Myocyte (in vitro differentiated cells): ENCODE measurements at places on chromosomes 11 and 22. TPM values are rescaled to one million over a fixed set of nuclear protein-coding genes. Genes with fewer than 3 reads are reported as not detected.

DNA sequence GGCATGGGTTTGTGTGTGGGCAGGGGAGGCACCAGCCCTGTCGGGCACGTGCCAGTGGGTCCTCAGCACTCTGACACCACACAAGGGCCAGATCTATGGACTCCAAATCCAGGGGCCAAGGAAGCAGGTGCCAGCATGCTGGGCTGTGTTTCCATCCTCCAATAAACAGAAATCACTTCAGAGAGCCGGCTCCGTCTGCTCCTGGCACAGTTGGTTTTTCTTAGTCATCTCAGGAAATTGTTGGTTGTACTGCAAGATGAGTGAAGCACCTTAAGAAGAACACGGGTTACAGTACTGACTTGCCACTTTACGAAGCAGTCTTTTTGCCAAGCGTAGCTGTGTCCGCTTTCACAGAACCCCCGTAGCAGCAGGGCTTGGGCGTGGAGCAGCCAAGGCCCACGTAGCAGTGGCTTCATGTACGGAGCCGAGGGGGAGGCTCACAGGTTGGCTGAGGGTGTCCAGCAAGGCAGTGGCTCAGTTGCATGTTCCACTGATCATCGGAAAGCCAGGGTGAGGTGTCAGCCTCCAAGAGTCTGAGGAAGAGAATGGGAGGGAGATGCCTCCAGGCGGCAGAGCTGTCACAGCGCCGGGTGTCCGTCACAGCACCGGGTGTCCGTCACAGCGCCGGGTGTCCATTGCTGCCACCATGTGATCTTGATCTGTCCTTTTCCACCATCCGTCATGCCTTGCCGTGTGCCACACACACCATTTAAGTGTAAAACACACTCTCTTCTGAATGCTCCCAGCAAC lies 314.9 kb downstream of the CTTN start:
- no peak for DNase-seq

- no peak for DNase-seq
These were observed 44.1 kb upstream of the SC5D start for GRCh38 chr11:121248496-121248895.

DNA sequence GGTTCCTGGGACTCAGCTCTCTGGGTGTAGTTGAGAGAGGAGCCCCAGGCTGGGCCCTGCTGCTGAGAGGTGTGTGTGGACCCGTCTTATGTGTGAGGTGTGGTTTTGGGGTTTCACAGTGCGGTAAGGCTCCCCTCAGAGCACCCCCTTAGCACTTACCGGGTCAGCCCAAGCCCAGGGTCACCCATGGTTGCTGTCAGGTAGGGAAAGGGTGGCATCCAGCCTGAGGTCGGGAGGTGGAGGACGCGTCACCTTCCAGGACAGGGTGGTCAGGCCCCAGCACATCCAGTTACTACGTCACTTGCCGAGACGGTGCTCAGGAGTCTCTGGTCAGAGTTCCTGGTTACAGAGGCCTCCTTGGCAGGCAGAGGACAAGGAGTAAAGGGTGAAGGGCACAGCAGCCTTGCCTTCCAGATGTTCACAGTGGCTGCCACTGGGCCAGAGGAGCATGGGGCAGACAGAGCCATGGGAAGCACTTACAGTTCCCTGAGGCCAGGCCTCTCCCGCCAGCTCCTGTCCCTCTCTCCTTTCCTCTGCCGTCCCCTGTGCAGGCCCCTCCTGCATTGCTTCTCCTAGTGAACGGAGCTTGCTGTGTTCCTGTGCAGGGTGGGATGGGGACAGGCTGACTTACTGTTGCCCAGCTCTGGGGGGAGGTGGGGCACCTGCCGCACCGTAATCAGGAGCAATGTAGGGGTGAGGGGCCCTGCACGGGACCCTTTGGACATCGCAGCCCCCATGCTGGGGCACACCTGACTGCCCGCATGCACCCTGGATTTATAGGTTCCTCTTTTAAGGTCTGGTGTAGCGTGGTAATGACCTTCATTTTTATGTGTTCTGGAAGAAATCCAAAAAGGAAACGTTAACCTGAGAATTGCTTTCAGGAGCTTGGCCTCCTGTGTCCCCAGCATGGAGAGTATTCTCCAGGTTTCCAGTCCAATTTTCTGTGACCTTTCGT lies 285.9 kb downstream of the TBC1D22A start:
- no peak for DNase-seq

DNA sequence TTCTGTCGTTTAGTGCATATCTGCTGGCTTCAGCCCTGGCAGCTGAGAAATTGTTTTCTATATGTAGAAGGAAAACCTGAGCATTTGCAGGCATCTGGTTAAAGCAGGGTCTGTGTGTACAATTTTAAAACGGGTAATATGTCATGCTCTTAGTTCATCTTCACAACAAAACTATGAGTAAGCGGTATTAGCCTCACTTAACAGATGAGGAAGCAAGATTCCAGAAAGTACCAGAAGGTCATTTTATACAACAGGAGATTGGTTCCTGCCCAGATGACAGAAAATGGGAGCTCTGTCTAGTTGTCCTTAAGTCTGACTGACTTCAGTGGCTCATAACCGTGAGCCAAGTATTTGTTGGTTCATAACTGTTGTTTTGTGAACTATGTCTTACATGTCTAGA lies 1.1 kb downstream of the TIMM10B start:
- no peak for DNase-seq

DNA sequence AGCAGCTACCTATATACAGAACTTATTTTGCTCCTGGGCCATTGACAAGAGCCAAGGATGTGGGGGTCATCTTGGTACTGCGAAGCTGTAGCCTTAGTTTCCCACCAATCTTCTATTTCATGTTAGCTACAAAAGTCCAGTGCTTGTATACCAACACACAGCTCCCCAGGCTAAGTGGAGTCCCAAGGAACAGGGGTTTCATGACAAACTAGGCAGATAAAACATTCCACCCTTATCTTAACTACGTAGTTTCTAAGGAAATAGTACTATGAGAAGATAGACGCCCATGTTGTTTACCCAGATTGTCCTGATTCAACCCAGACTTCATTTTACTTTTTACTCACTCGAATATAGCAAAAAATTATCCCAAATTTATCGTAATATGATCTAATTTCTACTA lies 218.5 kb downstream of the DYNC2H1 start:
- no peak for DNase-seq

GRCh38 chr22:36773935-36774334 lies 2.0 kb downstream of the IFT27 start:
- peak; percentile 51 for DNase-seq

- no peak for DNase-seq
These were observed 118.2 kb upstream of the CSNK2A3 start for GRCh38 chr11:11471201-11471600.

DNA sequence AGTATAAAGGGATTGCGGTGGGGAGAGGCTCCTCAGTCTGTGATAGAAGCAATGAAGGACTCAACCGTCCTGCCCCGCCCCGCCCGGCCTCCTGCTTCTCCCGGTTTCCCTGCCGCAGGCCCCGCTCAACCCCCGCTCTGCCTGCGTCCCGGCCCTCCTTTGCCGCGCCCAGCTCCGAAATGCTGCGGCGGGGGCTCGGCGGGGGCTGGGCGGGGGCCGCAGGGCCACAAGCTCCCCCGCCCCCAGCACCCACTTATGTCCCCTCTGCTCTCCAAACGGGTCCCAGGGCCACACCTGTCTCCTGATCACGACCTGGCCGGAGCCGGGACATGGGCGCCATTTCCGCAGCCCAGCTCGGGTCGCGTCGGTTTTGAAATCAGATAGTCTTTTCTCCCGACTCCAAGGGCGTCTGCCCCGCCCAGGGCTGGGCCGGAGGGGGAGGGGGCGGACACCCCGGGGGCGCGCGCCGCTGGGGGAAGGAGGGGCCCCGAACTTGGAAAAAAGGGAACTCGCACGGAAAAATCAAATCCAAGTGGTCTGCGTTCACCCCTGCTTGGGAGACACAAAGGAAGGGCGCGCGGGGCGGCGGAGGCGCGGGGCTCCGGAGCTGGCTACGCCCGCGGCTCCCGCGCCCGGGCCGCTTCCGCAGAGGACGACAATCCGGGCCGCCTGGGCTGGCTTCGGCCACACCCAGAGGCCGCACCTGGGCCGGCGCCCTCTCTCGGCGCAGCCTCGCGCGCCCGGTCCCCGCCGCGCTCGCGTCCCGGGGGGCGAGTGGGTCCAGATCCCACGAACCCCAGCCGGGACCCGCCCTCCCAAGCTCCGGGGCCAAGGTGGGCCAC lies 70.6 kb upstream of the EP300 start:
- DNase-seq, result peak; percentile 69

DNA sequence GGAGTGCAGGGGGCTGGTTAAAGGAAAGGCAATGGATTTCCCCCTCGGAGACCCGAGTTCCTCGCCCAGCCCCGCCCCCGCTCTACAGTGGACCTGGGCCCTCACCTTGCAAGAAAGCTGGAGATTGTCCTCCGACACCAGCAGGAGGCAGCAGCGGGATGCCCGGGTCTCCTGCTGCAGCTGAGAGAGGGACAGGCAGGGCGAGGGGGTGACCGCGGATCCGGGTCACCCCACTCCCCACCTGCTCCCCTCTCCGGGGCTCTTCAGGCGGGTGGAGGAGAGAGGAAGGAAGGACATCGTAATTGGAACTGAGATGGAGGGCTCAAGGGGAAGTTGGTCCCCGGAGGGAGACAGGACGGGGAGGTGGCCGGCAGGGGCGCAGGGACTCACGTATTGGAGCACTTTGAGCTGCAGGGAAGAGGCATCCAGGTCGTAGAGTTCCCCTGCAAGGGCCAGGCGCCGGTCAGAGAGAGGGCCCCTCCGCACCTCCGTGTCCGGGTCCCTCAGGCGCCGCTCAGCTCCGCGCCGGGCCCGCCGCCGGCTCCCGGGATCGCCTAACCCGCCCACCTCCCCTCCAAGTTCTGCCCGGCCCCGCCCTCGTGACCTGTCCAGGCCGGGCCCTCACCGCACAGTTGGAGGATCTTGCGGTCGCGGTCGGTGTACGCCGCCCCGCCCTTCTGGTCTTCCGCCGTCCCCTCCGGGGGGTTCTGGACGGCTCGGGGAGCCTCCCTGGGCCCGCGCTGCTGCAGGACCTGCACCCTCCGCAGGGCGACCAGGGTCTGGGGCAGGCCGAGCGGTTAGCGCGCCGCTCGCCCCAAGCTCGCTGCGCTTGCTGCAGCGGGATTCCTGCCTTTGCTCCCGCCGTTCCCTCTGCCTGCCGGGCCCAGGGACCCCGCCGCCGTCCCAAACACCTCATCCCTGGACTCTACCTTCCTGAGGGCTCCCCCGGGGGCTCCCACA lies 84.1 kb downstream of the PDE2A start:
- DNase-seq, result peak; percentile 34

DNA sequence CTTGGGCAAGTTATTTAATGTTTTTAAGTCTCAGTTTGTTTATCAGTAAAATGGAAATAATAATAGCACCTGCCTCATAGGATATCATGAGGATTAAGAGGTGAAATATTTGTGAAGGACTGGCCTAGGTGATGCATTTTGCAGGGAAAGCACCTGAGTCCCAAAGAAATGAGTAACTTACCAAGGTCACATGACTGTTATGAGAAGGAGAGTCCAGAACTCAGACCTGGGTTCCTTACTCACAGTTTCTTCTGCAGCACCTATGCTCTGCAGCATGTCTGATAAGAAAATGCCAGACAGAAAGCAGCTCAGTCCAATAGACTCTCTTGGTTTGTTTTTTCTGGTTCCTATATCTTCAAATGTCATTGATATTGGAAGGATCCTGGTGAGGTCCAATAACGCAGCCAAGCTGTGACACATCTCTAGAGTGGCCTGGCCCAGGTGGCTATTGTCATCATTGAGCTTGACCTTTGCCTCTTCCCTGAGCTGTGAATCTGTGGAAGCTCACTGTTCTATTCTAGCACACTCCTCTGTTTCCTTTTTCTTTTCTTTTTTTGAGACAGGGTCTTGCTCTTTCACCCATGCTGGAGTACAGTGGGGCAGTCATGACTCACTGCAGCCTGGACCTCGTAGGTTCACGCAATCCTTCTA lies 174.7 kb upstream of the NAV2 start:
- no peak for DNase-seq

- DNase-seq, result no peak
These were observed 23.6 kb downstream of the FBLN1 start for GRCh38 chr22:45526281-45526680.

- peak; percentile 58 for DNase-seq
These were observed 11.2 kb upstream of the UBQLNL start for GRCh38 chr11:5527716-5528115.

- DNase-seq, result peak; percentile 59
These were observed 45.9 kb upstream of the SYT7 start for GRCh38 chr11:61626580-61627380.

DNA sequence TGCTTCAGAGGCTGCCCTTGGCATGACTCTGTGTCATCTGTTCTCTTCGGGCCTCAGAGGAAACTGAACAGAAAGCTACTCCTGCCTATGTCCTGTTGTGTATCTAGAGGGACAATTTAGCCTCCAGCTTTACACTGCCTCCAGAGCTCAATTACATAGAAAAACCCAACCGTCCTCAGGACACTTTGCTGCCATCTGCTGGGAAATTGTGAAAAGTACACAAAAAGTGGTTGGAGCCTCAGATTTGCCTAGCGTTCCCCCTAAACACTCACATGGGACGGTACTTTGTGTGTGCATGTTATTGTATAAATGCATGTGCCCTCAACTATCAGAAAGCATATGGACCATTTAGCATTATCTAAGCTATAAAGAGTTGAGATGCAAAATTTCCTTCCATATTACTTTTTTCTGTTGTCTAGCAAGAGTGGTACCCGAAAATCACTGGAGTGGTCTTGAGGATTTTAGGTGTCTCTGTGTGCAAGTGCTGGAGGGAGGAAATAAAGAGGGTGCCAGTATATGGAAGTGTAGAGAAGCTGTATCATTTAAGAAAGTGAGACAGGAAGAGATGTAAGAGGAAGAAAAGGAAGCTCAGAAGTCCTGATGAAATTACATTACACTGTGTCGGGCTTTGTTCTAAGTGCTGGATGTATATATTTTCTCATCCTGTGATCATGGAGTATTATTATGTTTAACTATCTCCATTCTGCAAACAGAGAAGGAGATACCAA lies 8.7 kb upstream of the MS4A4E start:
- peak; percentile 43 for DNase-seq

GRCh38 chr11:24619900-24620299 lies 123.0 kb downstream of the LUZP2 start:
- no peak for DNase-seq

DNA sequence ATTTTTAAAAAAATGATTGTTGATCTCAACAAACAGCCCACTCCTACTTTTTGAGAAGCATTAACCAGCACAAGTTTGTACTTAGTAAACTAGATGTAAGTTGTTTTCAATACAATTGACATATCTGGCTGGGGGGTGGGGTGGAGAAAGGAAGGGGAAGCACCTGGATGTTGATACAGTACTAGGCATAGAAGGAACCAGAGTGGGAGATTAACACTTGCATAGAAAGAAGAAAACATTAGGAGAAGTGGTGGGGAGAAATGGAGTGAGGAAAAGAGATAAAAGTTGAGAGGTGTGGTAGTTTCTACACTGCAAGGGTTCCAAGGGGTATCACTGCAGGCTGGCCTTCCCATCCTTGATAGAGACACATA lies 10.6 kb upstream of the GAB2 start:
- DNase-seq, result no peak

GRCh38 chr22:33598821-33599220 lies 321.5 kb downstream of the LARGE1 start:
- no peak for DNase-seq

- no peak for DNase-seq
These were observed 10.7 kb downstream of the DGCR8 start for GRCh38 chr22:20090730-20091240.

Gene ADM
- total RNA-seq, result 17.3 and 46.5 TPM in 2 replicates

Gene TRIM64C
- not detected in 2 replicates for total RNA-seq

Gene OR5B21
- not detected in 2 replicates for total RNA-seq

Gene CCDC87
- 0.26 and 0.45 TPM in 2 replicates for total RNA-seq

Gene RIMBP3B
- total RNA-seq, result 0.42 and 0.80 TPM in 2 replicates

Gene LYVE1
- not detected in 2 replicates for total RNA-seq

Gene SEC14L3
- total RNA-seq, result not detected in 2 replicates

Gene HIC2
- total RNA-seq, result 1.9 and 2.3 TPM in 2 replicates

Gene ZDHHC5
- total RNA-seq, result 42.8 and 47.4 TPM in 2 replicates
